NCI-H524 (cell line): ENCODE measurements at places on chromosomes 4 and X.

- no peak for DNase-seq
These were observed 63.2 kb upstream of the BMP3 start for GRCh38 chr4:80967346-80967745.

- DNase-seq, result no peak
These were observed 51.3 kb downstream of the SH3RF1 start for GRCh38 chr4:169219440-169219839.

- DNase-seq, result peak; percentile 4
These were observed 1137.6 kb upstream of the IGFBP7 start for GRCh38 chr4:58247792-58248191.

GRCh38 chrX:51456814-51457213 is 39.6 kb downstream of the NUDT11 start:
- peak; percentile 45 for DNase-seq

GRCh38 chr4:159447296-159447695 is 344.4 kb downstream of the RAPGEF2 start:
- no peak for DNase-seq

GRCh38 chr4:74189331-74190043 is 31.6 kb downstream of the MTHFD2L start:
- DNase-seq, result peak; percentile 40

GRCh38 chrX:55169782-55170181 is 50.4 kb upstream of the PAGE5 start:
- no peak for DNase-seq

DNA sequence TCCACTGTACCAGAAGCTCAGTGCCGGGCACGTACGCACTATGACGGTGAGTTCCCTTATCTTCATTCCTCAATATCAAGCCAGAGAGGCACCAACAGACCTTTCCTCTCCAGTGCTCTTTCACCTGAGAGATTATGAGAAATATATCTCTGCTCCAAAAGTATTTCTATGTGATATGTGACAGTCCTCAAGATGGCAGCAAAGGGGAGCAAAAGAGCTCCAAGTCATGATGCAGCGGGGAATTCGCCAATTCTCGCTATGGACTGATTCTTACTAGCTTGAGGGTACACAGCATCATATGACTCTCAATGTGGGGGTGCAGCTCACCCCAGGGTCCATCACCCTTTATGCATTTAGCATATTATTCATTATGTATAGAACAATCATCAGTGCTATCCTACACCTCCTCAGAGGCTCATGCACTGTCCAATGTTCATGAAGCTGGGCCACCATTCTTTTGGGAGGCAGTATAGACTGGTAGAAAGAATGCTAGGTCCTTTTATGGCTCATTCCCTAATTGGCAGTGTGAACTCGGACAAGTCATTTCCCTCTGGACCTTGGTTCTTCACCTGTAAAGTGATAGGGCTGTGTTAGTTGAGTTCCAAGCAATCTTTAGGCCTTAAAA is 12.8 kb upstream of the IQSEC2 start:
- peak; percentile 43 for DNase-seq

GRCh38 chr4:169066934-169067333 is 56.9 kb upstream of the CBR4 start:
- no peak for DNase-seq

GRCh38 chr4:8252301-8253173 is 17.0 kb upstream of the HTRA3 start:
- no peak for DNase-seq

GRCh38 chrX:134369576-134369975 is 90.4 kb upstream of the HPRT1 start:
- no peak for DNase-seq

GRCh38 chrX:72604705-72605104 is 32.1 kb upstream of the HDAC8 start:
- no peak for DNase-seq

GRCh38 chr4:173061160-173061559 is 107.5 kb upstream of the GALNT7 start:
- DNase-seq, result no peak

GRCh38 chr4:106764774-106765173 is 271.3 kb downstream of the DKK2 start:
- no peak for DNase-seq

DNA sequence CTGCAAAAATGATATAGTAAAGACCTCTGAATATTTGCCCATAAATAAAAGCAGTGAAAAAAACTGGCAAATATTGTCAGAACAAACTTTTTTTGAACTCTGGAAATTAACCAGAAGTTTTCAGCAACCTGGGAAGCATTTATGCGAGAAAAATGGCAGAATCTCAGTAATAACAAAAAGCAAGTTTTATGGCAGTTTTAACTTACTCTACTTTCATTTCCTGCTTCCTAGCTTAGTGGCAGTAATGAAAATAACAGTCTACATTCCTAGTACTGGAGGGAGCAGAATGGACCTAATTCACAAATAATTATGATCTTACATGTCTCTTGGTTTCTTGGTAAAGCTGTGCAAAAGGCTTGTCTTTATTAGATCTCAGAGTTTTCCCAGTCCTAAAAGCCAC is 460.1 kb downstream of the NAF1 start:
- DNase-seq, result no peak

GRCh38 chr4:53450773-53451172 is 73.3 kb downstream of the FIP1L1 start:
- no peak for DNase-seq

DNA sequence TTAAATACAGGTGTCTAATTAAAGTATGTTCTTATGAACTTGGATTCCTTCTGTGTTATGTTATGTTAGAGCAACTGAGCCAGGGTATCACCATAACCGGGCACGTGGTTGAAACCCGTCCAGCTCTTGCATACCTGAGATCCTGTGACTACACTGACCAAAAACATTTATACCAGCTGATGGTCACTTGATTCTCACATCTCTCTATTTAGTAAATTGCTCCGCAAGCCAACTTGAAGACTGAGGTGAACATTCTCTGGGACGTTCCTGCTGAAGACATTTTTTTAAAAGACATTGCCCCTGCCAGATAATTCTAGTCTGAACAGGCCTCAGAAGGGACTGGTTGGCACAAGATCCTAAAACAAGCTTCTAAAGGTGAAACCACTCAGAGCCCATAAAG is 550.0 kb upstream of the DIPK2B start:
- no peak for DNase-seq

DNA sequence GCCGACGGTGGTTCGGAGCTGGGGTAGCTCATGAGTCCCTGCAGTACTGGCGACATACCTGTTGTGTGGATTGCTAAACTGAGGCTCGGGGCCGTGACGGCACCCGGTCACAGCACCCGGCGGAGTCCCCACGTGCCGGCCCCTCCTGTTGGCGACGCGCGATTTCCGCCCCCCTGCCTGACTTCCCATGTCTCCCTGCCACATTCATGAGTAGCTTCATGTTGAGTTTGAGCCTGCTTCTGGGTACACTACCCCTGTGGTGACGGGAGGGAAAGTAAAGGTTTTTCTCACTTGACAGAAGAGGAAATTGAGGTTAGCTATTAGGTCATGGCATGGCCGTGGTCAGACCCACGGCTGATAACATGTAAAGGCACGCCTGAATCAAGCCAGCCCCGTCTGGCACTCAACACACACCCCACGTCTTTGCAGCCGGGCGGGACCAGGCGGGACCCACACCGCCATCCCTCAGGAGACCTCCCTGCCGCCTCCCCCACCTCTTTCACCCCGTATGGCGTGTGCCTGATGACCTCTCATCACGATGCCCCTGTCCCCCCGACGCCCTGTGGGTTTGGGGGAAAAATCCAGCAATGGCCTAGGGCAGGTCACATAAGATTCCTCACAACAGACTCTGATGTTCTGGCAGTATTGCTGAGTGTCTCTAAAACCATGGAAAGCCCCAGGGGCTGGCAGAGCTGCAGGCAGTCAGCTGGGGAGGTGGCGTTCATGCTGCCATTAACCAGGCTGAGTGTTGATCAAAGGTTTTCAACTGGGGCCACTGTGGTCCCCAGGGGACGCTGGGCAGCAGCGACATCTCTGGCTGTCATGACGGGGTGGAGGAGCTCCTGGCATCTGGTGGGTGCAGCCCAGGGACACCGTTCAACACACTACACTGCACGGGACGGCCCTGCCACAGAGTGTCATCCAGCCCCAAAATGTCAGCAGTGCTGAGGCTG is 29.2 kb downstream of the P2RY8 start:
- DNase-seq, result no peak

DNA sequence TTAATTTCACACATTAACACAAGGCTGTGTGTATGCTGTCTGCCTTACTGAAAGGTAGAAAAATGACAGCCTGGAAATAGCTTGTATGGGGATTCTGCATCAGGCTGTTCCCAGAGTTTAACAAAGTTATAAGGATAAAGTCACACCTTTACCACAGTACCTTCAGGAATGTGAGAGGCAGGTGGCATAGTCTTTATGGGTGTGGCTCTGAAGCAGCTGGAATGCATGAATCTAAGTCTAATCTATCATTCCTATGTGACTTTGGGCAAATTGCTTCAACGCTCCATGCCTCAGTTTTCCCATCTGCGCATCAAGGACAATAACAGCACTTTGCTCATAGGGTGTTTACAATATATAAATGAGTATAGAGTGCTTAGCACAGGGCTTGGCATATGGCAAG is 84.2 kb upstream of the EGFL6 start:
- DNase-seq, result peak; percentile 24

DNA sequence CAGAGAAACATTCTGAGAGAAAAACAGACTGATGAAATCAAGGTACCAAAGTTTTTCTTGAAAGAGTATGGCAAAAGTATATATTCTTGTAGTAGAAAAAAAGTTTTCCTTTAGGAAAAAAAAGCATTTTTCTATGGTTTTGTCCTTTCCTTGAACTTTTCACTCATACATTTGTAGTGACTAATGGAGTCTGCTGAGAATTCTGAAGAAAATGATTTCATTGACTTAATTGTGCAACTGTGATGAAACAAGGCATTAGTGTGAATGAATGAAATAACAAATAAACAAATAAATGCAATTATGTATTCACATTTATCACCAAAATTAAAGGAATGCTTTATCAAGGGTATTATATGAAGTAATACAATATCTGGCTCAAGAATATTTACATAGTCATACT is 5.7 kb downstream of the CSN1S1 start:
- no peak for DNase-seq

GRCh38 chrX:101677028-101677427 is 17.4 kb upstream of the ARMCX2 start:
- no peak for DNase-seq

GRCh38 chrX:386239-386767 is 404 bp downstream of the PPP2R3B start:
- no peak for DNase-seq

DNA sequence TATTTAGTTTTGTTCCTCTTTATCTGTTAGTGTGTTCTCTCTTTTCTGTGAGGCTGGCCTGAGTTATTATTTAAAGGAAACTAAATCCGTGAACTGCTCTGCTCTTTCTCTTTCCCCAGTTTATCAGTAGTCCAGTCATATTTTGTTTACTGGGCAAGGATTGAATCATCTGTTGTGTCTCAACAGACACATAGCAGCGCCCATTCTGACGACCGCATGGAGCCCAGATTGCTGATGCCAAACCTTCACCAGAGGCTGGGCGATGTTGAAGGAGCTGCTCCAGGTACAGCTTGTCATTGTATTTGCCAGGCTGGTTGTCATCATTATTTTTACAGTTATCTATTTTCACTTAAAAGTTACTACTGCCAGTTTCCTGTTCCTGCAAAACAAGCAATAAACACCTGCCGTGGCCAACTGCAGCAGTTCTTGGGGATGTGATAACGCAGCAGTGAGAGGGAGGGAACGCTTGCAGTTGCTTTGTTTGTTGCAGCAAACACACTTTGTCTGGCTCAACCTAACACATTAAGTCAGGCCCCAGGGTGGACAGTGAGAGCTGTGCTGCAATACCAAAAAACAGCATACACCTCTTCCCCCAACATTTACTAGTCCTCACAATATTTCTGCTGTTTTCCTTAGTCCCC is 10.1 kb downstream of the REELD1 start:
- DNase-seq, result no peak

- no peak for DNase-seq
These were observed 165.1 kb downstream of the GPAT3 start for GRCh38 chr4:83701041-83701440.

GRCh38 chr4:151797131-151797530 is 36.3 kb upstream of the GATB start:
- DNase-seq, result no peak

DNA sequence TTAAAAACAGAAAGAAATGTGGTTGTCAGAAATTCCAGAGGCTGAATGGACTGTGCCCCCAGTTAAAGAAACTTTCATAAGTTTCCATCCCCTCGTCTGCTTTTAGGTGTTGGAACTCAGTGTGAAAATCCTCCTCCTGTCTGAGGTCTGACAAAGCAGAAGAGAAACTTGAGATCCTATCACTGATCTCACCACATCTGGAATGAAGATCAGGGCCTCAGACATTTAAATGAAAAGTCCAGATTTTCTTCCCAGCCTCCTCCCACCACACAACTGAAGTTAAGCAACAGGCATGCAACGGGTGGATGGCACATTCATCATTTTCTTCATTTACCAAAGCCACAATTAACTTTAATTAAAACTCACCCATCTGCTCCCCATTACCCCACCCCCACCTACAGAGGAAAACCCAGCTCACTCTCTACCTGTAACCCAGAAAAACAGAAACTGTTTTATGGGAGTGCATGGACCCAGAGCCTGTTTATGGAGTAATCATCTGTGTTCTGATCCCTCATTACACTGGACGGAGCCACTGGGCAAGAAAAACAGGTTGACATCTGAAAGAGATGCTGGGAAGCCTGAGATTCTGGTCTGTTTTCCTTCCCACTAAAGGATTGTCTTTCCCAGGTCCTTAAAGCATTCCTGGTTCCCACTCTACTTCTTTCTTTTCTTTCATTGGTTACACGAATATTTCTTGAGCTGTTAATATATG is 58.1 kb upstream of the HOPX start:
- no peak for DNase-seq

DNA sequence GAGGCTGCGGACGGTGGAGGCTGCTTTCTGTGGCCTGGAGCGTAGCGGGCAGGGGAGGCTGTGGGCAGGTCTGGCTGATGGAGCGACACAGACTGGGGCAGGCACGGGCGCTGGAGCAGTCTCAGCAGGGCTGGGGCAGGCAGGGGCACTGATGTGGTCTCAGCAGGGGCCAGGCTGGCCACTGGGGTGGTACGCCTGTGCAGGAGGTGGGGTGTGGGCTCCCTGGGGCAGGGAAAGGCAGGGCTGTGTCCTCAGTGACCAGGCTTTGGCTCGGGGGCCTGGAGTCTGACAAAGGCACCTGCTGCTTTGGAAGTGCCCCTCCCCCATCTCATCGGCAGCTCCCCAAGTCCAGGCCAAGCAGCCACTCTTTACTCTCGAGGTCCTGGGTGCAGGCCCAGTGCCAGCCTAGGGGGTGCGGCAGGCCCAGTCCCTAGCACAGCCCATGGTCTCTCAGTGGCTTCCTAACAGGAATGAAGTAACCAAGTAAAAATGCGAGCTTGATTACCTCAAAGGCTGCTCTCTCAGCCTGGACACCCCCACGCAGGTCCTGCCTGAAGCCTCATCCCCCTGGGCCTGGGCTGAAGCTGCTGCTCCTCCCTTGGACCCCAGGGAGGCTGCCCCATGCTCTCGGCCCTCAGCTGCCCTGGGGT is 55.5 kb downstream of the ADRA2C start:
- DNase-seq, result no peak
